Spleen (tissue), 13 donors: ENCODE measurements at places on chromosomes 3 and 15.

- no peak for DNase-seq
Observed at GRCh38 chr3:188720636-188721035, 451.1 kb upstream of the TPRG1 start.

DNA sequence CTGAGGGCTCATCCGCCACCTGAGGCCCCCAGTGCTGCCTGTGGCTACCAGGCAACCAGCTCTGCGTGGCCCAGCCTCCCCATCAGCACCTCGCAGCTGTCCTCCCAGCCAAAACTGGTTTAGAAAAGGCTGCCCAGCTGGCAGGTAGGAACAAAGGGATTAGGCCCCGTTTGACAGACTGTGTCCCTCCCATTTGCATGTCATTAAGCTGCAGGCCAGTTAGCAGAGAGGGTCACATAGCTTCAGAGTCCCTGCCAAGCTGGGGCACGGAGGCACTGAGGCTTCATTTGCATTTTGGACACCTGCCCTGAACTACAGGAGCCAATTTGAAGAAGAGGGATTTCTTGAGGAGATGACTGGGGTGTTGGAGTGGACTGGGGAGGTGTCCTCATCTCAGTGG, 177.9 kb downstream of the TLE3 start:
- DNase-seq: no peak

GRCh38 chr15:85886309-85886811, 91.6 kb upstream of the KLHL25 start:
- DNase-seq: no peak

DNA sequence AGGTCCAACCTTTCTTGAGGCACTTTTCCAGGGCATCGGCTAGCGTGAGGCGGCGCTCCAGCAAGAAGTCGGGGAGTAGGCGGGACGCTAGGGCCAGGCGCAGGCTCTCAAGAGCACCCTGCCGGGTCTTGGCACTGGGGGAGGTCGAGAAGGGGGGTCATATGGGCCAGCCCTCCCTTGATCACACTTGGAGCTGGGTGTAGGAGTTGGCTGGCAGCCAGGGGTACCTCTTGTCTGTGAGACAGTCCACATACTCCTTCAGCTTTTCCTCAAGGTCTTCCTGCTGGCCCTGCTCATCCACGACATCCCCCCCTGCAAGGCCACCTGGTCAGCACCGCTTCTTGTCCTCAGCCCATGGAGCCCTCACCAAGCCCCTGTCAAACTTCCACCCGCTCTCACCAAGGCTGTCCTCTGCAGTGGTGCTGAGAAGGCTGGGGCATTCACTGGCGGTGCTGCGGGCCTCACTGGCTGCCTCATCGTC, 2.0 kb downstream of the IFRD2 start:
- peak; percentile 82 for DNase-seq

DNA sequence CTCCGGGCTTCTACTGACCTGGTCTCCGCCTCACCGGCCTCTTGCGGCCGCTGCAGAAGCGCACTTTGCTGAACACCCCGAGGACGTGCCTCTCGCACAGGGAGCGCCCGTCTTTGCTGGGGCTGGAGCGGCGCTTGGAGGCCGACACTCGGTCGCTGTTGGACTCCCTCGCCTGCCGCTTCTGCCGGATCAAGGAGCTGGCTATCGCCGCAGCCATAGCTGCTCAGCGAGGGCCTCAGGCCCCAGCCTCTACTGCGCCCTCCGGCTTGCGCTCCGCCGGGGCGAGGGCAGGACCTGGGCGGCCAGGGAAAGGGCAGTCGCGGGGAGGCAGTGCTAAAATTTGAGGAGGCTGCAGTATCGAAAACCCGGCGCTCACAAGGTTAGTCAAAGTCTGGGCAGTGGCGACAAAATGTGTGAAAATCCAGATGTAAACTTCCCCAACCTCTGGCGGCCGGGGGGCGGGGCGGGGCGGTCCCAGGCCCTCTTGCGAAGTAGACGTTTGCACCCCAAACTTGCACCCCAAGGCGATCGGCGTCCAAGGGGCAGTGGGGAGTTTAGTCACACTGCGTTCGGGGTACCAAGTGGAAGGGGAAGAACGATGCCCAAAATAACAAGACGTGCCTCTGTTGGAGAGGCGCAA, 319.2 kb downstream of the FGF12 start:
- DNase-seq: peak; percentile 75

- DNase-seq: peak; percentile 66
Observed at GRCh38 chr15:22947101-22948000, 32.8 kb downstream of the CYFIP1 start.

- no peak for DNase-seq
Observed at GRCh38 chr15:50764461-50765194, 878 bp downstream of the SPPL2A start.

GRCh38 chr3:123310741-123311140, 109.0 kb downstream of the SEC22A start:
- no peak for DNase-seq

DNA sequence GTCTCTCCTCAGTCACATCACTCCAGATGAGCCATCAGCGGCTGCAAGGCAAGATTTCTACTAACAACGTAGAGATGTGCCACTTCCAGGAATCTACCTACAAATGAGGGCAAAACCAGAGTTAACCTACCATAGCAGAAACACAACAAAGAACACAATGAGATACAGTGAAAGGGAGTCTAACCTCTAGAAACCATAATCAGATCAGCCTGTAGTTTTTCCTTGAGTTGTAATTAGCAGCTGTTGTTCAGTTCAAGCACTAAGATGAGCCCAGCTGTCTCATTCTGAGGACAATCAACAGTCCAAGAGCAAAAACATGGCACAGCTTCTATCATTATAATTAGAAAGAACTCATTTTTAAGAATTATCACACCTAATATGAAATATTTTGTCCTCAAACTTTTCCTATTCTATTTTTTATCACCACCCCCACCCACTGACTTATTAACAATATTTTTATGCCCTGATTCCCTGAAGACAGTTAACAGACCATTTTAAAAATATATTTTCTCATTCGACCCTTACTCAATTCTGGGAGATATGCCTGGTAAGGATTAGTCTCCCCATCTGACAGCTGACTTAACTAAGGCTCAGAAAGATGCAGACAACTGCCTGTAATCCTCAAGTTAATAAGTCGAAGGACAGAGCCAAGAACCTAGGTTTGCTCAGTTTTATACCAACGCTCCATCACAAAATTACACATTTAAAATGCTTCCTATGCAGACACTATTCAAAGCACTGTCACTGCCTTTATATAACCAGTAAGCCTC, 50.1 kb downstream of the MAGI1 start:
- DNase-seq: no peak

GRCh38 chr3:53187430-53187829, 26.4 kb downstream of the PRKCD start:
- DNase-seq: peak; percentile 37

DNA sequence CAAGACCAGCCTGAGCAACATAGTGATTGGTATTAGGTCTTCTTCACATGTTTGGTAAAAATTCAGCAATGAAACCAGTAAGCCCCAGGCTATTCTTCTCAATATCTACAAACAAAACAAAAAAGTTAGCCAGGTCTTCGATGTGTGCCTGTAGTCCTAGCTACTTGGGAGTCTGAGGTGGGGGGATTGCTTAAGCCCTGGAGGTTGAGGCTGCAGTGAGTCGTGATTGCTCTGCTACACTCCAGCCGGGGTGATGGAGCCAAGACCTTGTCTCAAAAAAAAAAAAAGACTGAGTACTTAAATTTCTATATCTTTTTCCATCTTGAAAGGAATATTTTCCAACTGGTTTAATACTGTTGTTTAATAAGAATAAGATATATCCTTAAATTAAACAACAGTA, 106.8 kb downstream of the MBNL1 start:
- no peak for DNase-seq

- no peak for DNase-seq
Observed at GRCh38 chr3:187098923-187099512, 40.3 kb downstream of the RPL39L start.

DNA sequence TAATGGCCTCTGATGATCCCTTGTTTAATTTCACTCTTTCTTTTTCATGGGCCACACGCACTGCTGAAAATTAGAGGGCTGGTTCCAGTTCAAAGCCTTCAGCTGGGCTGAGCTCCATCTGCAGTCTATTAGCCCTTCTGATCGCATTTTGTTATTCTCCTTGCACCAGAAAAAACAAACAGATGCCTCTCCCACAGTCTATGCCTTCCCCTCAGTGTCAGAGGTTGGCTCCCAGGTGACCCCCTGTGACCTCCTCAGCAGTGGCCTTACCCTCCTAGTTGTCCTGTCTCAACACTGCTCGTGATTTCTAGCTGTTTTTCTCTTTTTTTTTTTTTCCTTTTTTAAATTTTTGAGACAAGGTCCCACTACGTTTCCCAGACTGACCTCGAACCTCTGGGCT, 77.1 kb upstream of the PRTG start:
- DNase-seq: no peak

- no peak for DNase-seq
Observed at GRCh38 chr3:61628636-61629035, 67.3 kb downstream of the PTPRG start.

- DNase-seq: no peak
Observed at GRCh38 chr3:67692621-67693020, 38.2 kb upstream of the SUCLG2 start.

- no peak for DNase-seq
Observed at GRCh38 chr3:152038490-152038889, 165.0 kb downstream of the SUCNR1 start.

- DNase-seq: no peak
Observed at GRCh38 chr3:161291191-161291901, 70.2 kb downstream of the NMD3 start.

- no peak for DNase-seq
Observed at GRCh38 chr15:45384700-45385099, 6.4 kb upstream of the GATM start.
